ENCODE measurements at places on chromosomes 1 and 21.

DNA sequence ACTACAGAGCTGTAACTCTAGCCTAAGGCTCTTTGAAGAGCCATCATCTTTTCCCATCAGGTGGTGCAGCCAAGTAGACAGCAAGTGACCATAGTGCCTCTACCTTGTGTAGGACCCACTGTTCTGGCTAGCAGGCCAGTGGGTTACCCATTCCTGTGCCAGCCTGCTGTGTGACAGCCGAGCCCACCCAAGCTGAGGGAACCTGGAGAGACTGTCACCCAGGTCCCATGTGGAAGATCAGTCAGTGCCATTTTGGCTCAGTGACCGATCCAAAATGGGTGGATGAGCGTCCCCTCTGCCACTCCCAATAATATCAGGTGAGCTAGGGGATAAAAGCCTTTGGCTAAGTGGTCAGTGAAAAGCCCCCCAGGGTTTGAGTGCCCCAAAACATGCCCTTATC, 417.9 kb downstream of the MATN1 start:
- no peak for DNase-seq

- no peak for DNase-seq
Measured at GRCh38 chr1:40664791-40665190, 691 bp downstream of the RIMS3 start.

- no peak for DNase-seq
Measured at GRCh38 chr1:247146671-247147070, 25.1 kb downstream of the ZNF124 start.

- DNase-seq: no peak
Measured at GRCh38 chr1:170494369-170494768, 37.6 kb upstream of the GORAB start.

DNA sequence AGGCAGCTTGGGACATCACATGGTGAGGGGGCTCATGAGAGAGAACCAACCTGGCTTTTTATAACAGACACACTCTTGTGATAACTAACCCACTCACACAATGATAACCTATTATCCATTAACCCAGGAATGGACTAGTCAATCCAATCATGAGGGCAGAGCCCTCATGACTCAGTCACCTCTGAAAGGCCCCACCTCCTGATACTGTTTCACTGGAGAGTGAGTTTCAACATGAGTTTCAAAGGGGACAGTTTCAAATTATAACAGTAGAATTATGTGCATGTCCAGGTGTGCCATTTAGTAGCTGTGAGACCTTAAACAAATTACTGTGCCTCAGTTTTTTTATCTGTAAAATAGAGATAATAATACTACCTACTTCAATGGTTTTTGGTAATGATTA, 47.6 kb upstream of the PPP2R5A start:
- DNase-seq: no peak

DNA sequence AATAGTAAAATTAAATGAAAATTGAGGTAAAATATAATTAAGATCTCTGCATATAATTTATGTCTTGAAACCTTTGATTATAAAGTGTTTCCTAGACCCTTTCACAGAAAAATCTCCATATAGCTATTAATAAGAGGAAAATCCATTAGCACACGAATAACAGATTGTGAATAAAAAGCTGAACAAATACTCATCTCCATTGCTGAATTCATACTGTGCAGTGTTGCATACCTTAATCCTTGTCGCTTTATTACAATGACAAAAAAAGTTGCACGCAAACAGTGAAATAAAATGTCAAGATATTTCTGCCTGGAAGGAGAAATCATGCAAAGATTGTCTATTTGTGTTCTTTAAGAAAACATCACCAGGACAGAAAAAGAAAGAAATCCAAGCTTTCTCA, 499.1 kb upstream of the TMPRSS15 start:
- no peak for DNase-seq

- no peak for DNase-seq
Measured at GRCh38 chr1:201633297-201633696, 94.4 kb downstream of the NAV1 start.

DNA sequence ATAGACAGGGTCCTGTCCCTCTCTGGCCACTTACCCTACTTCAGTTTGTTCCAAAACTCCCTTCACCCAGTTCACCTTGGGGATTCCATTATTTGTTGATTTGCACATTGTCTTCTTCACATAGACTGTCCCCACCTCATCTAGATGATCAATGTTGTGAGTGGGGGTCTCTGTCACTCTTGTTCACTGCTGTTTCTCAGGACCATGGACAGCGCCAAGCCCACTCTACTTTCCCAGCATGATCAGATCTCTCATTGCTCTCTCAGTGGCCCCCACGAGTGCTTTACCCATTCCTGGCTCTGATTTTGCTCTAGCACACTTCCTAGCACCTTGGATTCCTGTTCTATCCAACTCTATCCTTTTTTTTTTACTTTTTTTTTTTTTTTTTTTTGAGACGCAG, 45.4 kb upstream of the IGSF21 start:
- DNase-seq: no peak

GRCh38 chr21:18041012-18041411, 203.6 kb upstream of the CHODL start:
- peak; percentile 30 for DNase-seq

GRCh38 chr1:221286399-221286798, 407.2 kb downstream of the HLX start:
- no peak for DNase-seq

GRCh38 chr1:19437891-19438294, 47.4 kb downstream of the CAPZB start:
- no peak for DNase-seq

GRCh38 chr1:167620002-167620401, 10.0 kb upstream of the RCSD1 start:
- no peak for DNase-seq

DNA sequence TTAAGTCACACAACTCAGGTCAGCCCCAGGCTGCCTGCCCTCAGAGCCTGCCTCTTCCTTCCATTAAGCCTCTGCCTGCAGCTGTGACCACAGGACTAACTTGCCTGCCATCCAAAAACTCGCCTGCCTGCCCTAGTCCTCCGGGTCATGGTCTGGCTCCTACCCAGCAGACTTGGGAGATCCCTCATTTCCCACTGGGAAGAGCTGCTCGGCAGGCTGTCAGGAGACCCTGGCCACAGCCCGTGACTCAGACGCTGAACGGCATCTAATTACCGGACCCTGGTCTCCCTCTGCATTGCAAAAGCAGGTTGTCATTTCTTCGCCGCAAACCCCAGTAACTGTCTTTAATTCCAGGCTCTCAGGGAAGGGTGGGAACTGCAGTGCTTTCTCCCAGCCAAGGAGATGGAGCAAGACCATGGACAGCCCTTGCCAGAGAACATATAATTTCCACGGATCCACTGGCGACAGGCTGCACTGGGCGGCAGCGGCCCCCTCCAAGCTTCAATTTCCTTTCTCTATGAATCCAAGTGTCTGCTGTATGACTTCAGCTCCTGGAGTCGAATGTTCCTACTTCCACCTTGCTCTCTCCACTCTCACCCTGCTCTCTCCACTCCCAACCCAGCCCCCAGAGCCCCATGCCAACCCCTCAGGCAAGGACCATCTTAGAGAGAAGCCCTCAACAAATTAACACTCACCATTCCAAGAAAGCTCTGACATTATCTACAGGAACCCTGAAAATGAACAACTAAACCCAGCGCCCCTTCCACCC, 20.4 kb downstream of the OLFML2B start:
- no peak for DNase-seq

GRCh38 chr1:118788463-118788862, 199.7 kb downstream of the TBX15 start:
- no peak for DNase-seq

DNA sequence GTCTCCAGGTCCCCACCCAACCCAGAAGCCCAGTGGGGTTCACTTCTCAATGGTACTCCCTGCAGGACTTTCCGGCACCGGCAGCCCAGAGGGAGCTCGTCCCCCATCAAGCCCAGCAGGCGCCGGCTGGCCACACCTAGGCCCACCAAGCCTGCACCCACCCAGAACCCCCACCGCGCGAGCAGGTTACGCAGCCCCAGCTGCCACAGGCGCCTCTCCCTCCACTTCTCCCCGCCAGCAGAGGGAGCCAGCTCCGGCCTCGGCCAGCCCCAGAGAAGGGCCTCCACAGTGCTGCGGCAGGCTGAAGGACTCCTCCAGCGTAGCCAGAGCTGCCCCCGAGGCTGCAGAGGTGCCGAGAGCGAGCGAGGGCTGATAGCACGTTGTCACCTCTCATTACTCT, 722.3 kb downstream of the PLA2G4A start:
- DNase-seq: no peak

DNA sequence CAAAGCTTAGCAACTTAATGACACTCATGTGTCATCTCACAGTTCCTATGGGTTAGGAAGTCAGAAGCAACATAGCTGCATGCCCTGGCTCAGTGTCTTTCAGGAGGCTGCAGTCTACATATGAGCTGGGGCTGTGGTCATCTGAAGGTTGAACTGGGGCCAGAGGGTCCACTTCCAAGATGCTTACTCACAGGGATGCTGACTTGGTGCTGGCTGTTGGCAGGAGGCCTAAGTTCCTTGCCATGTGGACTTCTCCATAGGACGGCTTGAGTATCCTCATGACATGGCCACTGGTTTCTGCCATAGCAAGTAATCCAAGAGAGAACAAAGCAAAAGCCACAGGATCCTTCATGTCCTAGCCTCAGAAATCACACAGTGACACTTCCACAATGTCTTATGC, 12.1 kb upstream of the FAM43B start:
- DNase-seq: no peak

DNA sequence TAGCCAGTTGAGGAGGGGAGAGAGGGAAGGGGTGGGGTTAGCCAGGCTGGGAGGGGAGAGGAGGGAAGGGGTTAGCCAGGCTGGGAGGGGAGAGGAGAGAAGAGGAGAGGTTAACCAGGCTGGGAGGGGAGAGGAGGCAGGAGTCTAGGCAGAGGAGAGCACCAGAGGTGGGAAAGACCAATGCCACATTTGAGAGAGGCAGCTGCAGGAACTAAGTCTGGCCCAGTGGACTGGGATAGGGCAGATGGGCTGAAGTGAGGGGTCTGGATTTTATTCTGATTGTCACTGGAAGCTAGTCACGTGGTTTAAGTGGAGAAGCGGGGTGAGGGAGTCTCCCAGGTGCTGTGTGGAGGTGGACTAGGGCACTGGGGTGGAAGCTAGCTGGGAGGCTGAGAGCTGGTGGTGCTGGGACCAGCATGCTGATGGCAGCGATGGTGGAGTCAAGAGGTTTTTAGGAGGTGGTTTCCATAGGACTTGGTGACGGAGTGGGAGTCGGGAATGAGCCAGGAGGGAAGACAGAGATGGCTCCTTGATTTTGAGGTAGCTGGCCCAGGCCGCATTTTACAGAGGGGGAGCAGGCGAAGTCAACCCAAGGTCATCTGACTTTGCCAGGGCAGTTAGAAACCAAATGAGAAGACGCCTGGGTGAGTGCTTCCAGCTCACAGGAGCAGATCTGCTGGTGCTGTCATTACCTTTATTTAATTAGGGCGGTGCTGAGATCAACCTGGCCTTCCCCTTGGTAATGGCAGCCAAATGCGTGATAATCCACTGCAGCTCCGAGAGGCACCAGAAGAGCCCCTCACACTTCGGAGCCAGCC, 42.8 kb downstream of the DISP3 start:
- DNase-seq: no peak

GRCh38 chr1:15730936-15731335, 5.1 kb upstream of the SLC25A34 start:
- no peak for DNase-seq

DNA sequence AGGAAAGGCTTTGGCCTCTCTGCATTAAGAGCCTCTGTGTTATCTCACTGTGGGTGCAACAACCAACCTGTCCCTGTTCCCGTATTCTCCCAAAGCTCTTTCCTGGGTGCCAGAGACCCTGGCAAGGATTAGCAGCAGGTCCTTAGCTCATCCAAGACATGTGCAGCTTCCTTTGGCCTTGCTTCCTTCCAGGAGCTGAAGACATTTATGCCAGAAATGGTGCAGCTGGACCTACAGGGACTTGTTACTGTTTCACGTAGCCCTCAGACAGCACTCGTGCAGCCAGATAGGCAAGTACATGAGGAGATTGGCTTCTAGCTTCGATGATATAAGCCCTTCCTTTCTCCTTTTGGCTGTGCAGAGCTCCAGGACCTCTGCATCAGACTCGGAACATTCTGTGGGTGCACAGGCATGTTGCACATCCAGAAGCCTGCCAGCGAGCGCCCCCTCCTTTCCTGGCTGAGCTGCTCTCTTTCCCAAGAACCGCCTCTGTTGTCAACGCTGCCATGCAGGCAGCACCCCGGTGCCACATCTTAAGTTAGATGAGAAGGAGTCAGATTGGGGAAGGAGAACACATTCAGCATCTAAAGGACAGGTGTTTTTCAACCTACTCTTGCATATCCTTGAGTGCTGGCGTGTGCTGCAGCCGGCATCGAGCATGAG, 284.5 kb upstream of the PLXNA2 start:
- DNase-seq: no peak

- DNase-seq: no peak
Measured at GRCh38 chr1:94940738-94941137, 13.8 kb upstream of the CNN3 start.

- no peak for DNase-seq
Measured at GRCh38 chr1:12610941-12611340, 7.1 kb downstream of the DHRS3 start.

DNA sequence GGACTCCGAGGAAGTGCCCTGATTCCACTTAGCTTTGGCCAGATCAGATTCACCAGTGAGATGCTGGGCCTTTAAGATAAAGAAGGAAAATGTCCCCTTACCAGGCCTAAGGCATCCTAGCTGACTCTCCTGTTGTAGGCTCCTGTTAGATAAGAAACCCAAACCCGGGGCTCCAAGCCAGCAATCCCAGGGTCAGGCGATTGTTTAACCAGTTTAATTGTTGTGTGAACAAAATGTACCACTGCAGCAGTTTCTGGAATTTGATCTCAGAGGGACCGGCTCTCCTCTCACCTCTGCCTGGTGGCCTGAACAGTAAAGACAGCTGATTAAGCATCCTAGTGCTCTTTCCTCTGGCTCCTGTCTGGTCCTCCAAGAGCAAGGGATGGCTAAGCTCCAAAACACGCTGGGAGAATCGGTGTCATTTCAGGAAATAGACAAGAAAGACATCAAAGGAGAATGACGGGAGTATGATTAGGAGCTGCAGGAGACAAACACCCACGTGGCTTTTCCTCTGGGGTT, 9.3 kb upstream of the KLHDC8A start:
- no peak for DNase-seq

GRCh38 chr1:227790868-227791267, 24.6 kb upstream of the PRSS38 start:
- no peak for DNase-seq

- no peak for DNase-seq
Measured at GRCh38 chr1:172698224-172698623, 39.3 kb downstream of the FASLG start.

GRCh38 chr1:241848686-241849344, 811 bp downstream of the EXO1 start:
- no peak for DNase-seq

DNA sequence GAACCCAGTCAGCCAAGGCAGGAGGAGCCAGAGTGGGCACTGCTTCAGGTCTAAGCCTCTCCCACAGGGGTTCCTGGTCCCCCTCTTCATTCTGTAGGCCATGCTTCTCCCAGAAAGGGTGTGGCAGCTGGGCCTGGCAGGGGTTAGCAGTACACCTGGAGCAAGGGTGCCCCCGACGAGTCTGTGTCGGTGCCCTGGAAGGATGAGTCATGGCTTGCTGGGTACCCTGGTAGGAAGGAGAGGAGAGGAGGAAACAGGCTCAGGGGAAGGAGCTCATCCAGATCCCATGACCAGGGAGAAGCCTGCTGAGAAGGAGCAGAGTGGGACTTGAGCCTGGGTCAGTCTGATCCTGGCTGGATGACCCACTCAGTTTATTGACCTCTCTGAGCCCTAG, 10.3 kb downstream of the KDF1 start:
- no peak for DNase-seq
